ENCODE measurements at places on chromosomes 13 and 19.

DNA sequence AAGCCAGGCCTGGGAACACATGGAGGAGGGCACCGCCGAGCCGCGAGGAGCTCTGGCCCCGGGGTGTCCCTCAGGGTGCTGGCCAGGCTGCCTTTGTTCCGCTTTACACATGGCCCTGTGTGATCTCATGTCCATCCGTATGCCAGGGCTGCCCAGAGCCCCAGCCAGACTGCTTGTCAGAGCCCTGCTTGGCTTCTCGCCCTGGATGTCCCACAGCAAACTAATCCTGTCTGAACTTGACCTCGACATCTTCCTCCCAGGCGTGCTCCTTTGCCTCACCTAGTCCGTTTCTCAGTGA, 14.3 kb downstream of the BCKDHA start:
- DNase-seq: no peak

GRCh38 chr19:49890349-49891311, 6.1 kb downstream of the IL4I1 start:
- DNase-seq: no peak

GRCh38 chr13:43295825-43296564, 272.6 kb downstream of the DNAJC15 start:
- DNase-seq: no peak

DNA sequence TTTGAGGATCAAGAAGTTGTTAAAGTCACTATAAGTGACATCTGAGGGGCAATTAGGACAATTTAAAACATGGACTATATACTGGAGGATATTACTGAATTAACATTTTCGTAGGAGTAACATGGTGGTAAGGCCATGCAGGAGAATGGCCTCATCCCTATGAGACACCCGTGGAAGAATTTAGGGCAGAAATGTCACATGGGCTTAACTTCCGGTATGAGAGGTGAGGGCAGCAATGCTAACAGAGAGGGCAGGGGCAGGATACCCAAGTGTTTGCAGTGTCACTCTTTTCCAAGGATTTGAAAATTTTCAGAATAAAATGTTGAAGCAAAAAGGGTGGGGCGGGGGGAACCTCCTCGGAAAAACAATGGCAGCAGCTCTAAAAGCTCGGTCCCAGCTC, 23.6 kb downstream of the RANBP3 start:
- no peak for DNase-seq

DNA sequence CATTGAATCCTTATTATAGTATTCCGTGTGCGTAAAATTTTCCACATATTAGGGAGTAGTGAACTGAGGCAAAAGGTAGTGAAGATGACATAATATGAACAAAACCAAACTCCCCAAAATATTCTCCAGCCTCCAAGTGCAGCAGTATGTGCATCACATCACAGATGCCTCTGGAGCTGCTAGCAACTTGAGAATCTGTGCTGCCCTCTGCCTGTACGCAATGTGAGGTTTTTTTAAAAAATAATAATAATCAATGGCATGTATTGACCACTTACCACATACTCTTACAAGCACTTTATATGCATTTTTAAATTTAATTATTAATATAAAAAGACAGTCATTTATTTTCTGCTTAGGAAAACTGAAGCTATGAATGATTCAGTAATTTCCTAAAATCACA, 583.0 kb upstream of the SPRY2 start:
- no peak for DNase-seq

DNA sequence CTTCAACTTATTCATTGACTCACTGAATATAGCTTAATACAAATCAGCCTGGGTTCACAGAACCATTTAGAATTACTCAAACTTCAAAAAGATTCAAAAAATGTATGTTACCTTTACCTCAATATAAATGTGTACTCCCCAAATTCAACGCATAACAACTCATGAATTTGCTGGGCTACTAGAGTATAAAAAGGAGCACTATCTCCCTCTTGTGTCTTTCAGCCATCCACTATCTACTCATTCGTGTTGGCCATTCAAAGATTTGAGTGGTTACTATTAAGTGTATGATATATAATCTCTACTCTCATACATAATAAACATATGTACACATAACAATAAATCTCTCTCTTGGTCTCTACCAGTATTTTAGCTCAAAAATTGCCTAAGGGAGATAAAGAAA, 20.3 kb downstream of the INTS6 start:
- DNase-seq: no peak

DNA sequence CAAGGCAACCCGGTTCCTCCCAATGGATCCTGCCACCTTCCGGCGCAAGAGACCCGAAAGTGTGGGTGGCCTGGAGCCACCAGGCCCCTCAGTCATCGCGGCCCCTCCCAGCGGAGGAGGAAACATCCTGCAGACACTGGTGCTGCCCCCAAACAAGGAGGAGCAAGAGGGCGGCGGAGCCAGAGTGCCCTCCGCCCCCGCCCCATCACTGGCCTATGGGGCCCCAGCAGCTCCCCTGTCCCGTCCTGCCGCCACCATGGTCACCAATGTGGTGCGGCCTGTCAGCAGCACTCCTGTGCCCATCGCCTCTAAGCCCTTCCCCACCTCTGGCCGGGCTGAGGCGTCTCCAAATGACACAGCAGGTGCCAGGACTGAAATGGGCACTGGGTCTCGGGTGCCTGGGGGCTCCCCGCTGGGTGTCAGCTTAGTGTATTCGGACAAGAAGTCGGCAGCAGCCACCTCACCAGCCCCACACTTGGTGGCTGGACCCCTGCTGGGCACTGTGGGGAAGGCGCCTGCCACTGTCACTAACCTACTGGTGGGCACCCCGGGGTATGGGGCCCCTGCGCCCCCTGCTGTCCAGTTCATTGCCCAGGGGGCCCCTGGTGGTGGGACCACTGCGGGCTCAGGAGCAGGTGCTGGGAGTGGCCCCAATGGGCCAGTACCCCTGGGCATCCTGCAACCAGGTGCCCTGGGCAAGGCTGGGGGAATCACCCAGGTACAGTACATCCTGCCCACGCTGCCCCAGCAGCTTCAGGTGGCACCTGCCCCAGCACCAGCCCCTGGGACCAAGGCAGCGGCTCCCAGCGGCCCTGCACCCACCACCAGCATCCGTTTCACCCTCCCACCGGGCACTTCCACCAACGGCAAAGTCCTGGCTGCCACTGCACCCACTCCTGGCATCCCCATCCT, 11.2 kb upstream of the PRR19 start:
- peak; percentile 59 for DNase-seq

GRCh38 chr19:34269489-34269888, 15.1 kb downstream of the GARRE1 start:
- no peak for DNase-seq
